CD8-positive, alpha-beta memory T cell (primary cell): ENCODE measurements at places on chromosomes 4 and X. TPM values are rescaled to one million over a fixed set of nuclear protein-coding genes. Genes with fewer than 3 reads are reported as not detected.

Gene ATP2B3
- polyA plus RNA-seq = not detected

Gene ELOVL6
- polyA plus RNA-seq = 5.5 TPM

Gene PDLIM3
- polyA plus RNA-seq = not detected

Gene SLC9B1
- polyA plus RNA-seq = 1.2 TPM

GRCh38 chrX:40168480-40169011 lies 70.8 kb upstream of the BCOR start:
- no peaks in the 10 kb centered on the region for H3K36me3 ChIP-seq
- no peak overlapping the region for H3K4me3 ChIP-seq
- H3K27ac ChIP-seq = no peak overlapping the region
- DNase-seq = no peak
- peaks cover 29% of the 10 kb centered on the region for H3K4me1 ChIP-seq

DNA sequence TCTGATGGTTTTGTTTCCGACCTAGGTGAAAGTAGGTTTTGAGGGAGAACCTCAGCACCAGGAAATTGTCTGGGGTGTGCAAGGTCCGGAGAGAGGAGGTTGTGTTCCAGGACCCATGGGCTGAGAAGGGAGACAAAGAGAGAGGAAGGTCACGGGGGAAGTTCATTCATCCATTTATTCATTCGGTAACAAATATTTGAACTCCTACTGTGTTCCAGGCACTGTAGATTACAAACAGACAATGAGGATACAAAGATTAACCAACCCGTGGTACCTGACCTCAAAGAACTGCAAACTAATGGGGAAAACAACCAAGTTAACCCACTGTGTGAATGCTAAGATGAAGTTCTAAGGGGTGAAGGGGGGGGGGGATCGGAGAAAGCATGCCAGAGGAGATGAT lies 1.8 kb upstream of the GPC3 start:
- H3K27me3 ChIP-seq = peaks cover 3% of the 10 kb centered on the region
- no peaks in the 10 kb centered on the region for H3K4me1 ChIP-seq
- H3K36me3 ChIP-seq = no peaks in the 10 kb centered on the region
- H3K27ac ChIP-seq = no peak overlapping the region
- no peak for DNase-seq
- no peak overlapping the region for H3K4me3 ChIP-seq

GRCh38 chr4:183798301-183799253 lies 106.5 kb upstream of the STOX2 start:
- H3K27me3 ChIP-seq = peaks cover 8% of the 10 kb centered on the region
- no peak overlapping the region for H3K27ac ChIP-seq
- no peak for DNase-seq
- H3K4me3 ChIP-seq = no peak overlapping the region
